MM.1S (cell line): ENCODE measurements at places on chromosomes 6 and 20.

DNA sequence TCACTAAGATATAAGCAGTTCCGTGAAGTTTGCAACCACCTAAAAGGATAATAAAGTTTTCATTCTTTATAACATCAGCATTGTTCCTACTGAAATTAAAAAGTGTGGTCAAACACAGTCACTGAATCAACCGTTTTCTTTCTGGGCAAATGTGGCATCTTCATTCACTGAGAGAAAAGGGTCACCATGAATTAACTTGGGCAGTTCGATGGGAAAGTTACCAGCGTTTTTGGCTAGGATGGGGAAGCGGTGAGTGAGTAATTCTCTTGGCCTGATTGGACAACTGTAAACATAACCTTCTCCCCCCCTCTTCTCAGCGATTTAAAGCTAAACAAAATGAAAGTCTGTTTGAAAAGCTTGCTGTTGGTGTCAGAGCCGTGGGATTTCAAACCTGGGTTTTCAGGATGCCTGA, 181.8 kb downstream of the SASH1 start:
- no peak overlapping the region for H3K4me3 ChIP-seq
- H3K36me3 ChIP-seq = no peaks in the 10 kb centered on the region
- H3K4me1 ChIP-seq = no peaks in the 10 kb centered on the region
- no peak overlapping the region for H3K27ac ChIP-seq

DNA sequence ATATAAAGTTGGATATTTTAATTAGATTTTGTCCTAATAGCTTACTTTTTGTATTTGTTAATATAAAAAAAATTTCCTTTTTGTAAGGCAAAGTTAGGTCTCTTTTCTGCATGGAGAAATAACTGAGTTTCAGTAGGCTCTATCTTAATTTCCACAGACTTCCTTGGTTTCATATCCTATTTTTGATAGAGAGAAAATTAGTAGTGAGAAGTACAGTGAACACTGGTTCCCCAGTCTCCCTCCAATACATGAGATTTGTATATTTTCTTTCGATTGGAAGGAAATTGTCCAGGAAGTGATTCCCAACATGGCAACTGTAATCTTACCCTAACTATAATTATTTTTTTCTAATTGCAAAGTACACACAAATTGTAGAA, 26.4 kb downstream of the TRIM27 start:
- H3K4me1 ChIP-seq = no peaks in the 10 kb centered on the region
- H3K27ac ChIP-seq = peak overlapping the region; percentile 97; the same call in 1 of the 2 replicates
- DNase-seq = no peak
- no peaks in the 10 kb centered on the region for H3K27me3 ChIP-seq

GRCh38 chr20:47574616-47575364, 73.1 kb downstream of the NCOA3 start:
- H3K36me3 ChIP-seq = no peaks in the 10 kb centered on the region
- H3K27me3 ChIP-seq = no peaks in the 10 kb centered on the region
- peaks cover 31% of the 10 kb centered on the region for H3K4me1 ChIP-seq
- no peak overlapping the region for H3K4me3 ChIP-seq

DNA sequence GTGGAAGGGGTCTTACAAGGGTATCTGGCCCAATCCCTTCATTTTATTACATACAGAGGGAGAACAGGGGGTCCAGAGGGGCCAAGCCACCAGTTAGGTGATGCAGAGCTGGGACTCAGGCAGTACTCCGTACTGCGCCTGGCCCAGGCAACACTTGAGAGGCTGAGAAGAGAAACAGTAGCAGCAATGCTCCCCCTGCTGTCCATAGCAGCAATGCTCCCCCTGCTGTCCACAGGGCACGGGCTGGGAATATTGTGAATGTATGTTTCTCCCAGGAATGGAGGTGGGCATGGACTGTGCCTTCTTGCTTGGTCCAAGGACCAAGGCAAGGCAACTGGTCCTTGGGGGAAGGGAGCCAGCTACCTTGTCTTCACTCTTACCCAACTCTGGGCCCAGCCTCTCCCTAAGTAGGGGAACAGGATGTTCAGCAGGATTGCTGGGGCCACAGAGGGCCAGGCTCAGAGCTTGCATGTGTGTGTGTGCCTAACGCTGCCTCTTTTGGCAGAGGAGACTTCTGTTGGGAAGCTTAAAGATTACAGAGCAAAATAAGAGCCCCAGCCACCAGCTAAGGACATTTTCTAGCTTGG, 14.8 kb upstream of the FAM83C start:
- H3K4me3 ChIP-seq = no peak overlapping the region
- no peaks in the 10 kb centered on the region; the same call in 1 of the 2 replicates for H3K4me1 ChIP-seq
- no peaks in the 10 kb centered on the region for H3K27me3 ChIP-seq
- no peaks in the 10 kb centered on the region for H3K36me3 ChIP-seq
- no peak overlapping the region for H3K27ac ChIP-seq

DNA sequence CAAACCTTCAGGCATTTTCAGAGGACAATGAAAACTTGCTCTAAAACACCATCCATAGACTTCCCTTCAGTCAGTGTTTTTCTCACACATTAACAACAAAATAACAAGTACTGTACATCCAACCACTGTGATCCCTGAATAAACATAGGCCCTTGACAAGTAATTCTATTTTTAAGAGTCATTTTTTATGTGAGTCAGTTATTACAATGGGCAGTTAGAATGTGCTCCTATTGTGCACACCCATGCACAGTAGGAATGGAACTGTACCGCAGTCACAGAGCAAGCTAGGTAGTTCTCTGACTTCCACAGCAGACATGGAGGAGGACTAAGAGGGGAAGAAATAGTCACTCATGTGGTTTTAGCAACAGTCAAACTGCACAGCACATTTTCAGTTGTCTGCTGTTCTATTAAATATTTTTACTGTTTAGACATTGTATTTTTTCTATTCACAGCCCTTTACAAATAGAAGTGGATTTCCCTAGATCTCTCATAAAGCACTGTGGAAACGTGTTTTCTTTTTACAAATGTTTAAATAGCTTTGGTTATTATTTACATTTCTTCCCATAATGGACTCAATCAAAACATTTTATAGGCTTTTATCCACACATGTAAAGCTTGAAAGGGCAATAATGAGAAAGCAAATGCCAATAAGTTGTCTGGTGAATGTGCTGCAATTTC, 100.4 kb downstream of the JAG1 start:
- H3K4me3 ChIP-seq = no peak overlapping the region
- H3K4me1 ChIP-seq = no peaks in the 10 kb centered on the region
- DNase-seq = no peak
- H3K36me3 ChIP-seq = no peaks in the 10 kb centered on the region

DNA sequence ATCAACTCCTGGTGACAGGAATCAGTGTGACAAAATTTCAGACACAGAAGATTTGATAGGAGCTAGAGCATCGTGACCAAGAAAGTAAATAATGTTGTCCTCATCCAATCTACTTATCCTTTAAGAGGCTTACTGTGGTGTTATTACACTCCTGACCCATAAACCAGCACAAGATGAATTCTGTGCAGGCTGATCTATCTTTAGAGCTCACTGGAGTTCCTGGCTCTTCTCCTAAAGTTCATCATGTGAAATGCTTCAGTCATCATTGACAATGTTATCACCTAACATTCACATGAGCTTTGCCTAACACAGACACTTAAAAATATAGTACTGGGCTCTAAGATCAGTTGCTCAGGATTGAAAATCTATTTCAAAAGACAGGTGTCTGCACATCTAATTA, 271.0 kb upstream of the HSF2 start:
- no peak for DNase-seq
- no peak overlapping the region for H3K4me3 ChIP-seq
- no peaks in the 10 kb centered on the region for H3K27me3 ChIP-seq

- no peaks in the 10 kb centered on the region for H3K4me1 ChIP-seq
- no peak for DNase-seq
- no peak overlapping the region for H3K27ac ChIP-seq
- no peak overlapping the region for H3K4me3 ChIP-seq
- no peaks in the 10 kb centered on the region for H3K27me3 ChIP-seq
- no peaks in the 10 kb centered on the region for H3K36me3 ChIP-seq
These were observed 7.0 kb downstream of the SERAC1 start for GRCh38 chr6:158160932-158161539.

- H3K4me3 ChIP-seq = no peak overlapping the region
- no peaks in the 10 kb centered on the region for H3K27me3 ChIP-seq
- H3K36me3 ChIP-seq = no peaks in the 10 kb centered on the region
- no peak overlapping the region for H3K27ac ChIP-seq
- peak; percentile 24 for DNase-seq
These were observed 38.1 kb upstream of the NOX3 start for GRCh38 chr6:155493694-155494143.

DNA sequence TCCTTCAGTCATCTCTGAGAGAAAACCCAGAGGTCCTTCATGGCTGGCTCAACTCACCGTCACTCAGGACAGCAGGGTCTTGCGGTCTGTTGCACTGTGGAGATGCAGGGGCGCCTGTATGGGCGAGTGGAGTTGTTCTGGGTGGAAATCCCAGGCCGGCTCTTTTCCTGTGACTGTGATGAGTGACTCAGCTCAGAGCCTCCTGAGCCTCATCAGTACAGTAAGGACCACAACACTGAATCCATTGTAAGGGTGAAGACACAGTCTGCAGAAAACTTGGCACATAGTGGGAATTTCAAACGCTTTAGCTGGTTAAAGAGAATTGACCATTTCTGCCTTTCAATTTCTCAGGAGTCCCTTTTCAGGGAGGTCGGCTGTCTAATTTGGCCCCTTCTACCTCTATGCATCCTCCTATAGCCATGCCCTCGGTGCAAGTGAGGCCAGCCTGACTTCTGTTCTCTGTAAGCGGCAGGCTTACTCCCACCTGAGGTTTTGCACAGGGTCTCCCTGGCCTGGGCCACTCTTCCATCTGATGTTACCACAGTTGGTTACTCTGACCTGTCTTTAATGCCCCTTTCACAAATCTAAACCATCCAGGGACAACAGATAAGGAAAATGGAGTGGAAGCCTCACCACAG, 35.5 kb upstream of the TBXT start:
- H3K27me3 ChIP-seq = no peaks in the 10 kb centered on the region
- no peaks in the 10 kb centered on the region for H3K36me3 ChIP-seq
- H3K4me3 ChIP-seq = no peak overlapping the region
- H3K4me1 ChIP-seq = peaks cover 6% of the 10 kb centered on the region; the same call in 1 of the 2 replicates
- no peak overlapping the region for H3K27ac ChIP-seq
- no peak for DNase-seq

DNA sequence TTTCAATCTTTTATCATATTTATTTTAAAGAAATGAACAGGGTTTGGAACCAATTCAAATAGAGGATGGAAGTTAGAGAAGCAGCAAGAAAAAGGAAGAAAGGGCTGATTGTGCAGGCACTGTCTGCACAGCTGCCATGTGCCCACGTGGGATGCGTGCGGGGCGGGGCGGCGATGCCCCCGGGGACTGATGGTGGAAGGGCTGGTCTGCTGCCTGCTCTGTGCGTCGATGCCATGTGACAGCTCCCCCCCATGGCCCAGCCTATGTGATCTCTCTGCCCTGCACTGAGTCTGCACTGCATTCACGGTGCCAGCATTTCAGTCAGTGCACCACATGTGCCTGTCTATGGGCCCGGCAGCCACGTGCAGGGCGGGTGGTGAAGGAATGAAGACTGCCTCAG, 96.4 kb downstream of the IRF4 start:
- H3K27ac ChIP-seq = no peak overlapping the region
- H3K4me3 ChIP-seq = no peak overlapping the region
- H3K4me1 ChIP-seq = no peaks in the 10 kb centered on the region

- H3K4me1 ChIP-seq = peaks cover 17% of the 10 kb centered on the region
- H3K36me3 ChIP-seq = no peaks in the 10 kb centered on the region
- peak overlapping the region; percentile 59; the same call in 1 of the 2 replicates for H3K27ac ChIP-seq
- DNase-seq = peak; percentile 7
These were observed 324.3 kb downstream of the QKI start for GRCh38 chr6:163738725-163739407.

DNA sequence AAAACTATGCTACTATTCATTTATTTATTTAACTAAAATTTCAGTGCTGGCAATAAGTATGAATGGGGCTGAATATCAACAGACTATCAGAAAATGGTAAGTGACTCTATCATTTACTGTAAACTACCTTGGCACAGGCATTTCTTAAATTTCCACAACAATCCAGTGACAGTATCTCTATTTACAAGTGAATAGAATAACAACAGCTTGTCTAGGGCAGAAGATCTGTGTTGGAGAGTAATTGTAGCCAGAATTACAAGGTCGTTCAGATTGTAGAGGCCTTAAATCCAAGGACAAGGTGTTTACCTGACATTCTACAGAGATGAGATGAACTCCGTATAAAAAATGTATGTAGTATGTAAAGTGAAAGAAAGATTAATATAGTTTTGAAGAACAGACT, 193.8 kb upstream of the SIM1 start:
- H3K4me3 ChIP-seq = no peak overlapping the region
- DNase-seq = no peak
- no peaks in the 10 kb centered on the region for H3K27me3 ChIP-seq
- H3K36me3 ChIP-seq = no peaks in the 10 kb centered on the region; the same call in 1 of the 2 replicates
- no peak overlapping the region for H3K27ac ChIP-seq

GRCh38 chr6:112883095-112883494, 536.0 kb downstream of the RFPL4B start:
- H3K4me3 ChIP-seq = no peak overlapping the region
- no peaks in the 10 kb centered on the region for H3K27me3 ChIP-seq
- no peaks in the 10 kb centered on the region for H3K4me1 ChIP-seq
- DNase-seq = no peak

DNA sequence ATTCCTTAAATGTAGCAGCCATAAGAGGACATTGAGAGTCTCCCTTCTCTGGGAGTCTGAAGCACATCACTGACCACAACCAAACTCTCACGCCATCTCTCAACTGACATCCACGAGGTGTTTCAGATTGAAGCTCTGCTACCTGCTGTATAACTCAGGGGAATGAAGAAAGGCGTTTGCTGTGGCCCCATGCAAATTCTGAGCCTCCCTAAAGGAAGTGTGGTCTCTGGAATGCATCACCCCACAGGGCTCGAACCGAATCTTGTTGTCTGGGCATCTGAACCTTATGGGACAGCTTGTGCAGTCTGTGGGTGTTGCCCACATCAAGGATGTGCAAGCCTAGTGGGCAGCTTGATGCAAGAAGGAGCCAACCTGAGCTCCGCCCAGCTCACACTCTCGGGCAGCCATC, 10.9 kb downstream of the PMEPA1 start:
- H3K4me1 ChIP-seq = no peaks in the 10 kb centered on the region
- H3K27ac ChIP-seq = no peak overlapping the region
- no peaks in the 10 kb centered on the region for H3K36me3 ChIP-seq
- no peak for DNase-seq
- no peak overlapping the region for H3K4me3 ChIP-seq

- H3K27me3 ChIP-seq = peaks cover 27% of the 10 kb centered on the region
- no peaks in the 10 kb centered on the region for H3K4me1 ChIP-seq
- H3K27ac ChIP-seq = no peak overlapping the region
- no peaks in the 10 kb centered on the region for H3K36me3 ChIP-seq
- H3K4me3 ChIP-seq = no peak overlapping the region
These were observed 41.7 kb upstream of the FAM135A start for GRCh38 chr6:70371454-70372105.

GRCh38 chr20:62266340-62266739, 28.0 kb downstream of the OSBPL2 start:
- H3K4me1 ChIP-seq = no peaks in the 10 kb centered on the region
- H3K4me3 ChIP-seq = no peak overlapping the region
- DNase-seq = no peak
- H3K27ac ChIP-seq = no peak overlapping the region

- DNase-seq = no peak
- H3K27me3 ChIP-seq = no peaks in the 10 kb centered on the region
- H3K4me3 ChIP-seq = no peak overlapping the region
- H3K4me1 ChIP-seq = no peaks in the 10 kb centered on the region
- no peaks in the 10 kb centered on the region for H3K36me3 ChIP-seq
- no peak overlapping the region for H3K27ac ChIP-seq
These were observed 42.1 kb downstream of the PLCB4 start for GRCh38 chr20:9110916-9111432.
